Ovary (tissue), 10 donors: ENCODE measurements at places on chromosomes 4 and X. TPM values are rescaled to one million over a fixed set of nuclear protein-coding genes. Genes with fewer than 3 reads are reported as not detected.

The SLAIN2 gene
- 38.4 TPM for total RNA-seq

- no peaks in the 10 kb centered on the region for H3K27me3 ChIP-seq
- peak; percentile 78 for DNase-seq
- peak within 1 kb of the TSS; percentile 58 for H3K4me3 ChIP-seq
- peak within 1 kb of the TSS; percentile 70 for H3K27ac ChIP-seq
- no peaks in the 10 kb centered on the region for H3K36me3 ChIP-seq
These were observed at the start of gene NHS for GRCh38 chrX:17374619-17375366. TSS of gene NHS (plus strand) at chrX:17375200. CDS start at chrX:17375758, 558 bp downstream.

- DNase-seq: no peak
- no peak overlapping the region for H3K27ac ChIP-seq
- no peaks in the 10 kb centered on the region for H3K27me3 ChIP-seq
- H3K36me3 ChIP-seq: no peaks in the 10 kb centered on the region
- H3K4me3 ChIP-seq: no peak overlapping the region
These were observed 62.7 kb downstream of the TRIM2 start for GRCh38 chr4:153266988-153267387.

- H3K27me3 ChIP-seq: no peaks in the 10 kb centered on the region
- DNase-seq: no peak
- no peak overlapping the region for H3K27ac ChIP-seq
- no peaks in the 10 kb centered on the region for H3K36me3 ChIP-seq
- peaks cover 2% of the 10 kb centered on the region for H3K4me1 ChIP-seq
These were observed 34.5 kb downstream of the WDFY3 start for GRCh38 chr4:84931961-84932360.

GRCh38 chr4:22911285-22911684 lies 218.5 kb downstream of the GBA3 start:
- no peak overlapping the region for H3K4me3 ChIP-seq
- H3K27me3 ChIP-seq: no peaks in the 10 kb centered on the region
- no peak for DNase-seq
- no peak overlapping the region for H3K27ac ChIP-seq
- H3K4me1 ChIP-seq: no peaks in the 10 kb centered on the region
